MV-4-11 (cell line): ENCODE measurements at places on chromosomes 6 and 20.

- no peak for DNase-seq
These were observed 17.5 kb downstream of the ZNF391 start for GRCh38 chr6:27406085-27406484.

DNA sequence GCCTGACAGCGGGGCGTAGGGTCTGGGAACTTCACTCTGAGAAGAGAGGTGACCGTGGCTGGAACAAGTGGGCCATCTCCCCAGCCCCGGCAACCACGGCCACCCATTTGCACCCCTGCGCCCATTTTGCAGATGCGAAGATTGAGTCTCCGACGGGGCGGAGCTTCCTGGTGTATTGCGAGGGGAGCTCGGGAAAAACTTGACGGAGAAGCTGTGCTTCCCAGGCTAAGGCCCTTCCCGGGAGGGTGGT is 653 bp downstream of the ZNF335 start:
- no peak for DNase-seq

GRCh38 chr20:23340524-23340923 is 10.1 kb upstream of the NXT1 start:
- DNase-seq = peak; percentile 64

GRCh38 chr6:48535582-48536009 is 424.6 kb upstream of the PTCHD4 start:
- DNase-seq = peak; percentile 69

GRCh38 chr20:17042122-17042521 is 184.7 kb upstream of the PCSK2 start:
- DNase-seq = no peak
